ENCODE measurements at places on chromosomes 7 and 10.

- no peak for DNase-seq
These were observed 31.4 kb downstream of the CASP7 start for GRCh38 chr10:113711142-113711541.

GRCh38 chr10:59524348-59524747, 162.0 kb upstream of the FAM13C start:
- DNase-seq: no peak

GRCh38 chr7:129376076-129376777, 58.0 kb upstream of the STRIP2 start:
- DNase-seq: peak; percentile 5

GRCh38 chr7:132655131-132655727, 79.0 kb upstream of the PLXNA4 start:
- DNase-seq: no peak

DNA sequence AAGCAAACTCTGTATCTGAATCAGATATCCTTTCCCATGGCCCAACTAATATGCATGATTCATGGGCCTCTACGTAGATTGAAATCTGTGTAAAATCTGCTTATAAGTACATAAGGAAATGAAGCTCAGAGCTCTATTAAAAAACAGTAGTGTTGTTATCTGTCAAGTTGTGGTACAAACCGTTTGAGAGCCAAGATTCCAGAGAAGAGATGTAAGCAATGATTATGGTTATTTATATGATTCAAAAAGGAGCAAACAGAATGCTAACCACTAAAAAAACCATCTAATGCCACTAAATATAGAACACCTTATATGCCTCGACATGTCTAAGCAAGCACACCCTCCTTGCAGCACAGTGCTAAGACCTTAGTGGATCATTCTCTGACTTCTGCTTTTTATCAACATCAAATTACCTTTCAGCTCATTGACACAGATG, 26.6 kb downstream of the RPP38 start:
- no peak for DNase-seq

DNA sequence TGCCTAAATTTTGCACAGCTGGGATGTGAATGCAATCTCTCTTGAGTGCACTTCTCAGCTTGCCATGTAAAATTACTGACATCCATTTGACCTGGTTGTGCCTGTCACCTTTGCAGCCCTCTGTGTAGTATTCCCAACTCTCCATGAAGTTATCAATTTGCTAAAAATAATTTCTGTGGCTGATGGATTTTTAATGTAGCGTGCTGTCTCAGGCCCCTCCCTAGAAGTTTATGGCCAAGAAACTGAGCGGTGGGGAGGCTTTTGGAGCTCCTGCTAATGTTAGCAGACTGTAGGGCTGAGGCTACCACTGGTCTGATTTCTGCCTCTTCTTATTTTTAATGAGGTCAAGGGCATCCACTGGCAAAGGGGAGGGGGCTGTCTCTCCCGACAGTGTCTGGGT, 577.0 kb upstream of the DPP6 start:
- DNase-seq: no peak

- no peak for DNase-seq
These were observed 12.8 kb upstream of the COL17A1 start for GRCh38 chr10:104098358-104098925.

- DNase-seq: no peak
These were observed 642.9 kb downstream of the SDK1 start for GRCh38 chr7:3943779-3944520.

Measured in stimulated activated CD8-positive, alpha-beta memory T cell treated with anti-CD3 and anti-CD28 coated beads, Interleukin-15, amount 100 ng/mL, for 1 hour (primary cell).